ENCODE measurements at places on chromosomes 2 and 18. TPM values are rescaled to one million over a fixed set of nuclear protein-coding genes. Genes with fewer than 3 reads are reported as not detected.

DNA sequence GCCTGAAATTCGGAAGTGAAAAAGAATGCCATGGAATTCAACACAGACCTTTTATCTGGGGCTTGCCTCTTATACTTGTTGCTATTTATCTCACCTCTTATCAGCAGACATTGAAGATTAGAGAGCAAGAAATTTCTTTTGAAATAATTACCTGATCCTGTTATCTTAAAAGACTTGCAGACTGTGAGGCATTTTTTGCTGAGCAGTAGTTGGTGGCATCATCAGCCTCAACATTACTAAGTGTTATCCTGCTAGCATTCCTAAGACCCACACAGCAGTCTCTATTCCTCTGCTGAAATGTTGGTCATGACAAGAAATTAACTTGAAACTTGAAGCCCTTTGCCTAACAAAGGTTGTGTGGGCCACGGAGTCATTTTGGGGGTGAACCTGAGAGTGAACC lies 186.5 kb downstream of the TRIB2 start:
- H3K27me3 ChIP-seq: no peaks in the 10 kb centered on the region
- H3K27ac ChIP-seq: no peak overlapping the region
- no peak for DNase-seq
- no peaks in the 10 kb centered on the region for H3K4me1 ChIP-seq

DNA sequence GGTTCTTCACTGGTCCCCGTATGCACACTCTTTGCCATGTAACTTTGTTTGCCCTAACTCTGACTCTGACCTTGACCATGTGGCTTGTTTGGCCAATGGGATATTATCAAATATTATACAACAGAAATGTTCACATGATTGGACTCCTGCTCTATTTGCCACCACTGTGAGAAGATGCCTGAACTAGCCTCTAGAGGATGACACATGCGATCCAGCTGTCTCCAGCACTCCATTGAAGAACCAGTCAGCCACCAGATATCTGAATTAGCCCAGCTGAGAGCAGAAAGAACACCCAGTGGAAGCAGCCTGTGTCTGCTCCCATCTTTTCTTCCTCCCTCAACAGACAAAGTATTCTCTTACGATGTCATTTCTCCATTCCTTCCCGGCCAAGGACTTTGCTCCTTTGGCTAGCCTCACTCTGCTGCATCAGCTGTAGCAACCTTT lies 412.1 kb downstream of the IRS1 start:
- H3K4me1 ChIP-seq: no peaks in the 10 kb centered on the region
- H3K36me3 ChIP-seq: no peaks in the 10 kb centered on the region
- no peaks in the 10 kb centered on the region for H3K27me3 ChIP-seq
- DNase-seq: no peak
- H3K4me3 ChIP-seq: no peak overlapping the region

DNA sequence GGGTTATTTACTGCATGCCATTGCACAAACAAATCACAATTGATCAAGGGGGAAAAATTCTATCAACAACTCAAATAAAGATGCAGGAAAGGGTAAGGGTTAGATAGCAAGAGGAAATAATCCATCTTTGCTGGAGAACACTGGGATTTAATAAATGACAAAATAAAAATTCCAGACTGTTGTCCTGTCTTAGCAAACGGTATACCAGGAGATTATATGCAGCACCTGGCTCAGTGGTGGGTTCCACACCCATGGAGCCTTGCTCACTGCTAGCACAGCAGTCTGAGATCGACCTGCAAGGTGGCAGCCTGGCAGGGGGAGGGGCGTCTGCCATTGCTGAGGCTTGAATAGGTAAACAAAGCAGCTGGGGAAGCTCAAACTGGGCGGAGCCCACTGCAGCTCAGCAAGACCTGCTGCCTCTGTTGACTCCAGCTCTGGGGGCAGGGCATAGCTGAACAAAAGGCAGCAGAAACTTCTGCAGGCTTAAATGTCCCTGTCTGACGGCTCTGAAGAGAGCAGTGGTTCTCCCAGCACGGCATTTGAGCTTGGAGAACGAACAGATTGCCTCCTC lies 296.5 kb upstream of the THSD7B start:
- H3K27me3 ChIP-seq: no peaks in the 10 kb centered on the region
- H3K4me1 ChIP-seq: no peaks in the 10 kb centered on the region
- no peaks in the 10 kb centered on the region for H3K36me3 ChIP-seq
- no peak overlapping the region for H3K27ac ChIP-seq
- no peak overlapping the region for H3K4me3 ChIP-seq

DNA sequence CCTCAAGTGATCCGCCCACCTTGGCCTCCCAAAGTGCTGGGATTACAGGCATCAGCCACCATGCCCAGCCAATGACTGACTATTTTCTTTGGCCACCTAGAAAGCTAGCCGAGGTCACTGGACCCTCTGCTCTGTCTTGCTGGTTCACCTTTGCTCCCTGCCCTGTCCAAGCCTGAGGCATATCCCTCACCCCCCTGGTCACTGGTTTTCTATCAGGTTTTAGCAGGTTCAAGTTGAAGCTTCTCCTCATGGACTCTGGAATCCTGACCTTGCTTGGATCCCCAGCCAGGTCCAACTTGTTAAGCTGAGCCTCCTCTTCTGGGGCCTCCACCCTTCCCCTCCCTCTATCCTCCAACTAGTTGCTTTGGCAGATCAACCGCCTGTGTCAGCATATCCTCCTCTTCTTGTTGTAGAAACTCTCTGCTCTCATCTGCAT lies 33.4 kb downstream of the PAX8 start:
- H3K4me3 ChIP-seq: no peak overlapping the region
- no peak for DNase-seq
- H3K27me3 ChIP-seq: no peaks in the 10 kb centered on the region
- peaks cover 23% of the 10 kb centered on the region for H3K36me3 ChIP-seq
- H3K27ac ChIP-seq: peak overlapping the region; percentile 61

DNA sequence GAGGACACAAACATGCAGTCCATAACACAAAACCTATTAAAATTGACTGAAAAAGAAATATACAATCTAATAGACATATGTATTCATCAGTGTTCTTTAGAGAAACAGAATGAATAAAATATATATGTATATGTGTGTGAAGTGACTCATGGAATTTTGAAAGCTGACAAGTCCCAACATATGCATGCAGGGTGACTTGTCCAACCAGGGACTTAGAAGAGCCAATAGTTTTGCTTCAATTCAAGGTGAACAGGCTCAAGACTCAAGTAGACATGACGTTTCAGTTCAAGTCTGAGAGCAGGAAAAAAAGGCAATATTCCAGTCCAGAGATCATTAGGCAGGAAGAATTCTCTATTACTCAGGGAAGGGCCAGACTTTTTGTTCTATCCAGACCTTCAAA lies 271.2 kb upstream of the SETBP1 start:
- H3K4me1 ChIP-seq: no peaks in the 10 kb centered on the region
- no peak for DNase-seq
- no peak overlapping the region for H3K4me3 ChIP-seq
- no peak overlapping the region for H3K27ac ChIP-seq
- H3K27me3 ChIP-seq: no peaks in the 10 kb centered on the region

GRCh38 chr2:16438613-16439321 lies 226.9 kb downstream of the CYRIA start:
- no peaks in the 10 kb centered on the region for H3K4me1 ChIP-seq
- H3K27me3 ChIP-seq: no peaks in the 10 kb centered on the region
- no peak overlapping the region for H3K27ac ChIP-seq

- peaks cover 24% of the 10 kb centered on the region for H3K4me1 ChIP-seq
- no peak overlapping the region for H3K4me3 ChIP-seq
- H3K27me3 ChIP-seq: peaks cover 75% of the 10 kb centered on the region
Observed at GRCh38 chr18:57436965-57437333, 1.8 kb downstream of the ONECUT2 start.

DNA sequence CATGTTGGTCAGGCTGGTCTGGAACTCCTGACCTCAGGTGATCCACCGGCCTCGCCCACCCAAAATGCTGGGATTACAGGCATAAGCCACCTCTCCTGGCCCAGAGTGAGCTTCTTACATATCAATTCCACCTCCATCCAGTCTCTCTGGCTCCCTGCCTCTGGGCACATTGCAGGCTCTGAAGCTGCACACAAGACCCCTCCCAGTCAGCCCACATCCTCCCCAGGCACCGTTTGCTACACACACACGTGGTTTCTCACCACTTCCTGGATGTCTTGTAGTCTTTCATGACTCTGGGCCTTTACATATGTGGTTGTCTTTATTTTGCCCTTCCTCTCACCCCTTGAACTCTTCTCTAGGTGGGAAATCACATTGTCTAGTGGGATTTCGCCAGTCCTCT lies 64.0 kb upstream of the CABLES1 start:
- no peak overlapping the region for H3K4me3 ChIP-seq
- no peaks in the 10 kb centered on the region for H3K4me1 ChIP-seq
- no peaks in the 10 kb centered on the region for H3K36me3 ChIP-seq
- DNase-seq: no peak
- H3K27ac ChIP-seq: no peak overlapping the region
- no peaks in the 10 kb centered on the region for H3K27me3 ChIP-seq

The GTF2A1L gene
- total RNA-seq: 0.76 TPM

DNA sequence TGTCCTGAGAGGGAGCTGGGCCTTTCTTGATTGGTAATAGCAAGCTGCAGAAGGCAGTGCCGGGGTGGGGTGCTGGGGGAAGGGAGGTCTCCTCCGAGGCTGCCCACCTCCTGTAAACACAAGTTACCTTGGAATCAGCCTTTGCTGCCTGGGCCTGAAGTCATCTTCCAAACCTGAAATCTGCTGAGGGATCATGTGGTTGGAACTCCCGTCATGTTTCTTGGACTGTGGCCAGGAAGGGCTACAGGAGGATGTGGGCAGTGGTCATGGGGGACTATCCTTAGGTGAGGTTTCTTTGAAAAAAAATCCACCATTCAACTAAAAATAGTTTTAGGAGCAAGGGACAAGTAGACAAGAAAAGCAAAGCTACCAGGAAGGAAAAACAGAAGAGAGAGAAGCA lies 74.2 kb downstream of the CDK15 start:
- H3K27ac ChIP-seq: no peak overlapping the region
- peak; percentile 61 for DNase-seq
- no peaks in the 10 kb centered on the region for H3K27me3 ChIP-seq
- H3K4me1 ChIP-seq: peaks cover 3% of the 10 kb centered on the region

The ZNF385B gene
- total RNA-seq: 10.9 TPM

The DLX1 gene
- not detected for total RNA-seq

The CTNNA2 gene
- not detected for total RNA-seq

GRCh38 chr18:79259218-79259617 lies 136.5 kb upstream of the NFATC1 start:
- no peaks in the 10 kb centered on the region for H3K4me1 ChIP-seq
- no peak overlapping the region for H3K4me3 ChIP-seq
- H3K27ac ChIP-seq: no peak overlapping the region
- H3K36me3 ChIP-seq: no peaks in the 10 kb centered on the region
- no peaks in the 10 kb centered on the region for H3K27me3 ChIP-seq

- no peak overlapping the region for H3K27ac ChIP-seq
- H3K36me3 ChIP-seq: no peaks in the 10 kb centered on the region
- no peak overlapping the region for H3K4me3 ChIP-seq
- H3K27me3 ChIP-seq: no peaks in the 10 kb centered on the region
- no peaks in the 10 kb centered on the region for H3K4me1 ChIP-seq
- no peak for DNase-seq
Observed at GRCh38 chr2:904246-905024, 46.2 kb upstream of the SNTG2 start.

DNA sequence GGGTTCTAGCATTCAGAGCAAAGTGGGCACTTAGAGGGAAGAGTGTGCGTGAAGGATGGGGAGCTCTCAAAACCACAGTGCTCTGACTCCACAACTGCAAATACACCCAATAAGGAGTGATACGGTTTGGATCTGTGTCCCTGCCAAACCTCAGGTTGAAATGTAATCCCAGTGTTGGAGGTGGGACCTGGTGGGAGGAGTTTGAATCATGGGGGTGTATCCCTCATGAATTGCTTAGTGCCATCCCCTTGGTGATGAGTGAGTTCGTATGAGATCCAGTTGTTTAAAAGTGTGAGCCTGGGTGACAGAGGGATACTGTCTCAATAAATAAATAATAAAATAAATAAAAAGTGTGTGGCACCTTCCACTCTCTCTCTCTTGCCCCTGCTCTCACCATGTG lies 50.3 kb upstream of the CCDC85A start:
- no peaks in the 10 kb centered on the region for H3K36me3 ChIP-seq
- H3K4me3 ChIP-seq: no peak overlapping the region
- no peak overlapping the region for H3K27ac ChIP-seq
- H3K27me3 ChIP-seq: no peaks in the 10 kb centered on the region
- no peak for DNase-seq

DNA sequence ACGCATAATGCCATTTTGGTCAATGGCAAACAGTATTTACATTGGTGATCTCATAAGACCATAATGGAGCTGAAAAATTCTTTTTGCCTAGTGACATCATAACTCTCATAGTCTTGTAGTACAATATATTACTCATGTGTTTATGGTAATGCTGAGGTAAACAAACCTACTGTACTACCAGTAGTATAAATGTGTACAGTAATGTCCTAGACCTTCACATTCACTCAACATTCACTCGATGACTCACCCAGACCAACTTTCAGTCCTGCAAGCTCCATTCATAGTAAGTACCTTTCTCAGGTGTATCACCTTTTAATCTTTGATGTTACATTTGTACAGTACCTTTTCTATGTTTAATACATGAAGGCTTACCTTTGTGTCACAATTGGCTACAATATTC lies 558.2 kb upstream of the PIK3C3 start:
- no peaks in the 10 kb centered on the region for H3K27me3 ChIP-seq
- H3K27ac ChIP-seq: no peak overlapping the region
- DNase-seq: no peak

DNA sequence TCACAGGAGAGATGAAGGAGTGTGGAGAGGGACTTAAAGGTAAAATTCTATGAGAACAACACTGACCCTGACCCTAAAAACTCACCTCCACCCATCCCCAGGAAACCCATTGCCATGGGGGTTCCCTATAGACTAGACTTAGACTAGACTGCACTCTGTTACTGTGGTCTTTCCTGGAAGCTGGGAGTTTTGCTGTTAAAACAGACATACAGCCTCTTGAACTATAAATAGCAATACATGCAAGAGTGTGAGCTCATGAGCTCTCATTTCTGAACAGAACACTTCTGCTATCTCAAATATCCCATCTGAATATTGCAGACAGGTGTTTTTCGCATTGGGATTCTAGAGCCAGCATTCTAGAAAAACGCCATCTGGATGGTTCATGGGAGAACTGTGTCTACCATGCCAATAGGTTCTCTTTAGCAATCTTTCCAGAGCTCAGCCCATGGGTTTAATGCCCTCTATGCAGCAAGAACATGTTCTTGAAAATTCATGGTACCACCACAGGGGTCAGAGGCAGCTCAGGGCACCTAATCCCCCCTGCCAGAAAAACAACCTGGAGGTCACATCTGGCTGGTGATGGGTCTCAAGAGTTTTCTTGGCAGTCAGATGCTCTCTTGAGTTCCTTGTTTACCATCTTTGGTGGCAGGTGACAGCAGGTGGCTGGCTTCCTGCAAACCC lies 51.9 kb downstream of the SLC14A2 start:
- no peaks in the 10 kb centered on the region for H3K27me3 ChIP-seq
- no peak overlapping the region for H3K4me3 ChIP-seq
- peaks cover 7% of the 10 kb centered on the region for H3K4me1 ChIP-seq
- no peaks in the 10 kb centered on the region for H3K36me3 ChIP-seq
- H3K27ac ChIP-seq: no peak overlapping the region

DNA sequence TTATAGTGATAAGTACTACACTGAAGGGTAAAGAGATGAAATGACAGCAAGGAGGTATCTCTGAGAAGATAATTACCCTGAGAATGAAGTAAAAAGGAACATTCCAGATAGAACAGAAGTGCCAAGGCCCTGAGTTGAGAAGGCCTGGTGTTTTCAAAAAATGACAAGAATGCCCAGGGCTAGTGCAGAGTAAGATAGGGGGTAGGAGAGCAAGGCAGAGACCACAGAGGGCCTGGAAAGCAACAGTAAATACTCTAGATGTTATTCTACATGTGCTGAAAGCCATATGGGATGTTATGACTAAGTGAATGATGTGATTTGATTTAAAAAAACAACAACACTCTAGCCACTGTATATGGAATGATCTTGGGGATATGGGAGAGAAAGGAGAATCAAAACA lies 52.3 kb downstream of the BAZ2B start:
- no peaks in the 10 kb centered on the region for H3K27me3 ChIP-seq
- no peak for DNase-seq
- no peaks in the 10 kb centered on the region for H3K36me3 ChIP-seq
- H3K27ac ChIP-seq: no peak overlapping the region

Measured in kidney (tissue), 22 donors.